ENCODE measurements at places on chromosomes 7 and 10.

DNA sequence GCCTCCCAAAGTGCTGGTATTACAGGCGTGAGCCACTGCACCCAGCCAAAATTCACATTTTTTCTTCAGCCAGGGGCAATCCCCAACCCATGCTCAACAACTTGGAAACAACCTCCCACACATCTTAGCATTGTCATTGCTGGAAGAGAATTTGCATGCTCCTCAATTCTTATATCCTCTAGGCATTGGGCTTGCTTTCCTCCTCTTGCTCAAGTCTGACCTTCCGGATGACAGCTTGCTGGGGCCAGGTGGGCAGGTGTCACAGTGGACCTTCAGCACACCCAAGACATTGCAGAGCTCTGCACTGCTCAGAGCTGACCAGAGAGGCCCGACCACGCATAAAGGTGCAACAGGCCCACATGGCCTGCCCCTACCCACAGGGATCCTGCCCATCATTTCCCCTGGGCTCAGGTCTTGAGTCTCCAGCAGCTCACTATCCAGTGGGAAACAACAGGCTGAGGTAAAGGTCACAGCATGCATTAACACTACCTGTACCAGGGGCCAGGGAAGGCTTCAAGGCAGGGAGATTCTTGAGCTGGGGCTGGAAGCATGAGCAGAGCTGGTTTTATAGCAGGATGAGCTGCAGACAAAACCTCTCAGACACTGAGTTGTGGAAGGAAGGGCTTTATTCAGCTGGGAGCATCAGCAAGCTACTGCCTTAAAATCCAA lies 6.8 kb upstream of the GPR15LG start:
- no peak for DNase-seq

DNA sequence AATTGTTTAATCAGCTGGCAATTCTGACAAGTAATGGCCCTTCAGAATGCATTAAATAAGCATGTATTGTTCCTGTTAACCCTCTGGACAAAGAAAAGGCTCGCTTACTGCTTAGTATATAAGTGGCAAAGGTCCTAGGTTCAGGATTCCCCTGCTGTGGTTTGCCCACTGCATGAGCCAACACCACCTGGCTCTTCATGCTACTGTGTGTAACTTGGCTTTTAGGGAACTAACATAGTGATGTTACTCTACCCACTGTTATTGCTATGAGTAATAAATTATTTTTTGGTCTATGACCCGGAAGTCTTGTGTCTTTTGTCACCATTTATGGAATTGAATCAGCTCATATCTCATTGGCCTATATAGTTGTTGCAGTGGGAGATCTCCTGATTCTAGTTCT lies 791.7 kb upstream of the PHF14 start:
- peak; percentile 58 for DNase-seq

GRCh38 chr7:100546129-100546925 lies 7.3 kb downstream of the AGFG2 start:
- DNase-seq: no peak

DNA sequence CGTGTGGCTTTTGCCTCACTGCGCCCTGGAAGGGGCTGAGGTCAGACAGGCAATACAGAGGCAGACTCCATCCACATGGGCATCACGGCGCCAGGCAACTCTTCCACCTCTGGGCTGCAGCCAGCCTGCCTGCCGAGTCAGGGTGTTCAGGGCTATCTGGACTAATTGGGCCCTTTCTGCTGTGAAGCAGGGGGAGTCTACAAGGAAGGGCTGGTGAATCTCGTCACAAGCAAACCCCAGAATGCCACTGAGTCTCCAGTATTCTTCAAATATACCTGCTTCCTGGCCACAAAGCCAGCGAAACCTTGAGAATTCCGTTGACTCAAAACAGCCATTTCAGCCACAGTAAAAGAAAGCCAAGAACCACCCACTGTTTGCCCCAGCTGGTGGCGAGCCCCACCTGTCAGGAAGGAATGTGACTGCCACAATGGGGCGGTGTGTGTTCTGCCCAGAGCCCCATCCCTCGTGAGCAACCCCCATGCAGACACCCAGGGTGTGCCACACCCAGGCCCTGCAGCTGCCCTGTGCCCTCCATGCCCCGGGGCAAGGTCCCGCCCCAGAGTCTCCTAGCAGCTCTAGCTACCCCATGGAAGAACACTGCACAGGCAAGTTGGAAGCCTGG lies 117.3 kb downstream of the FAM53B start:
- no peak for DNase-seq

DNA sequence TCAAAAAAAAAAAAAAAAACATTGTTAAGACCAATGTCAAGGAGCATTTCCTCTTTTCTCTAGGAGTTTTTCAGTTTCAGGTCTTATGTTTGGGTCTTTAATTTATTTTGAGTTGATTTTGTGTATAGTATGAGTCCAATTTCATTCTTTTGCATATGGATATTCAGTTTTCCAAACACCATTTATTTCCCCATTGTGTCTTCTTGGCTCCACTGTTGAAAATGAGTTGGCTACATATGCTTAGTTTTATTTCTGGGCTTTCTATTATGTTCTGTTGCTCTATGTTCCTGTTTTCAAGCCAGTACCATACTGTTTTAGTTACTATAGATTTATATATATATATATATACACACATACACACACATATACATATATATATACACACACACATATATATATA lies 736.6 kb upstream of the LRRTM3 start:
- no peak for DNase-seq

GRCh38 chr10:129968853-129969183 lies 4.7 kb upstream of the EBF3 start:
- DNase-seq: peak; percentile 32

DNA sequence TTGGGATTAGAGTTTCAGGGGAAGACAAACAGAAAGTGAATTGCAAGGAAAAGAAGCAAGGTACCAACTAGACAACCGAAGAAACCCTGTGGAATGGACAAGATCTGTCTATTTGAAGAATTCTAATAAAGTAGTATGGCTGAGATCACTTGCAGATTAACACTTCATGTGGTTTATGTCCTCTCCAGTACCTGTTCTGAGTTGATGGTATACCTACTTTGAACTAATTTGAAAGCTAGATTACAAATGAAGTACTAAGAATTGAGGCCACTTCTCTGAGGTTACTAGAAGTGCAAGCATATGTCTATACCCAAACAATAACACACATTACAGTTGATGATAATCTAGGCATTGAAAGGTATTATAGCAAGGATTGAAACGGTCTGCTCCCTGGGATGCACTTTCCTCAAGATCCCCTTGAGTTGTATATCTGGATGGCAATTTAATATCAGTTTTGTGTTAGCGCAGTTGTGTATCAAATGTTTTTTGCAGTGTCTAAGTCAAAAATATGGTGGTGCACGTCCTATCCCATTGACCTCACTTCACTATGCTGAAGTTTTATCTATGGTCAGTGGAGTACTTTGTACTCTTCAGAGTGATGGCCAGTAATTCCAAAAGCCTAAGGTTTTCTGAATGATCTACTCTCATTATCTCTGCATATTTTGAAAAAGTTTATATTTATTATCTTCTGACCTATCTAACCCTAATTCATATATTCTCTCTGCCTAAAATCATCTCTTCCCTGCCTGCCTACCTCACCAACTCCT lies 25.9 kb downstream of the ZNF277 start:
- DNase-seq: no peak

GRCh38 chr7:45564485-45564884 lies 9.7 kb upstream of the ADCY1 start:
- DNase-seq: no peak

DNA sequence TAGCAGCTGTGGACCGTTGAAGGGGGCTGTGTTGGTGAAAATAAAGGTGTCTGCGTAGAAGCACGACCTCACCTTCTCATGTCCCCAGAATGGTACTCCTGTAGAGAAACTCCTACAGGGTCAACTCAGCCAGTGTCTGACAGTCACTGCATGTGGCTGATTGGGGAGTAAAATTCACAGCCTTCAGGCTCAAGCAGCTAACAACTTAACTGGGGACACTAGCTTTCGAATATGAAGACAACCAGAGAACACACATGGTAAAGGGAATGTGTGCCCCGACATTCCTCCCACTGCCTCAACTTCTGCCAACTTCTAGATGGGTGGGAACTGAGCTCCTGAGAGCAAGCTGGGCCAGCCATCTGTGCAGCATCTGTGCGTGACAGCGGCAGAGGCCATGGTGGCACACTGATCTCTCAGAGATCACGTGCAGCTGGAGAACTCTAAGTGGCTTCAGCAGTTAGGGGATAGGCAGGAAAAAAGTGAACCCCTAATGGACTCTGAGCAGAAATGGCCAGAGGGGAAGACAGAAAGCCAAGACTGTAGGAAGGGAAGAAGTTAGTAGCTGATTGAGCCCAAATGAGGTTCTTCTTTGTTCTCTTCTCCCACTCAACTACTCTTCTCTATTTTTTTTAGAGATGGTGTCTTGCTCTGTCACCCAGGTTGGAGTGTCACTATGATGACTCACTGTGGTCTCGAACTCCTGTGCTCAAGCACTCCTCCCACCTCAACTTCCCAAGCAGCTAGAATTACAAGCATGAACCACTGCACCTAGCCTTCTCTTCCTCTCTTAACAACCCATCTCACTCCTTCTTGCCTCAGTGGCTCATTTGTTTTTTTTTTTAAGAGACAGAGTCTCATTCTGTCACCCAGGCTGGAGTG lies 280.8 kb downstream of the ZEB1 start:
- DNase-seq: no peak

DNA sequence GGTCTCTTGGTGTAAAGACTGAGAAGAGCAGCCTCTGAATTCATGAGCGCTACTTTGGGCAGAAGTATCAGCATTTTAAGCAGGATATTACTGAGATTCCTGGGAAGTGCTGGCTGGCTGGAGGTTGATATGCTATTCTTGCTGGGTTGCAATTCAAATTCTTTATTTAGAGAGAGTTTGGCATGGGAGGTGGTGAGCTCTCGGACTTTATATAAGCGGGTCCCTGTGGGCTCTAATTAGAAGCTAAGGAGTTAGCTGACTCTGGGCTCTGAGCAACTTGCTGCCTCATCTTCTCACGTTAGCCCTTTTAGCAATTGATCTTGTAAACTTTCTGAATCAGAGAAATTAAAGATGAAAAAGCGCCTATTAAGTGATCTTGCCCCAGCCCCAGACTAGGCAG lies 430.9 kb downstream of the SORCS3 start:
- no peak for DNase-seq

DNA sequence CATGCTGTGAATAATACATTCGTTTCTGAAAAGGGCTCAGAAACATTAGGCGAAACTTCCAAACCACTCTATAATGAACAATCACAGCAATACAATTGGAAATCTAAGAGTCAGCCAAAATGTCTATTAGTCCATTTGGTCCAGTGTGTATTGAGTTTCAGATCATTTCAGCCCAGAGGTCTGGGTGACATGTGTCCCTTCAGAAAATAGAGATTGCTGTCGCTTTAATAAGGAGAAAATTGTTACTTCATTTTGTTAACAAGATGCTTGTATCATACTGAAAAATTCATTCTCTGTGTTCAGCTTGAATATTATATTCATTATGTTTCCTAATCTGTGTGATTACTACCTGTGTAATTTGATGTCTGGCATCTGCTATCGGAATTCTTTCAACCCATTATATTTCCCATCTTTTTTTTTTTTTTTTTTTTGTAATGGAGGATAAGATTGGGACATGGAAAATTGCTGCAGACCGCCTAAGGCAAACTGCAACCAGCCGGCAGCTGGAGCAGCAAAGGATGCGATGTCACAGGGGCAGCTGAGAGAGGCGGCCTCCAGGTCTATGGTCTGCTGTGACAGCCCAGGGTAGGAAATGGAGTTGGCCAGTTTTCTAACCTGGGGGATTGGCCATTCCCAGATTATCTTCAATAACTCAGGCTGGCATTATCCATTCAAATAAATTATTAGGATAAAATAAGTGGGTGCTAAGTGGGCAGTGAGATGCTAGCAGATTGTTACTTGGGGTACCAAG lies 170.9 kb upstream of the NPVF start:
- DNase-seq: no peak

Measured in NCI-H1092 (cell line).